ENCODE measurements at places on chromosomes 13 and 19.

DNA sequence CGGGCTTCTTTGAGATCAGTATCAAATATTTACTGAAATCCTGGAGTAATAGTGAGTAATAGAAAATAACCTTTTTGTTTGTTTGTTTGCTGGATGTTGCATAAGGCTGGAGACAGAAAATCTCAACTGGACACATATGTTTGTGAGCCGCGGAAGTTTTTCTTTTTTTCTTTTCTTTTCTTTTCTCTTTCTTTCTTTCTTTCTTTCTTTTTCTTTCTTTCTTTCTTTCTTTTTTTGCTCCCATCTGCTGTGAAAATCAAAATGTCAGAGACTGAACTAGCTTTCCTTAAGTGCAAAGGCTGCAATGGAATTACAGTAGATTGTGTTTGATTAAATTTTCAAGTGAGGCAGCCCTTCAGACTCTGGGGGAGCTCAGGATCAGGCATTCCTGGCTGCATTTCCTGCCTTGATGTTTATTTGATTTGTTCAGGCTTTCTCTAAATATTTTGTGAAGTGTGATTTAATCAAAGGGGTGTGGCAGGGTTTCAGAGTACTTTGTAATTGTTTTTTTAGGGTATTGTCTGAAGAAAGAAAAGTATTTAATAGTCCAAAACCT is 319 bp downstream of the FRY start:
- DNase-seq, result no peak

- no peak for DNase-seq
Measured at GRCh38 chr19:44539991-44540390, 10.5 kb upstream of the CEACAM20 start.

DNA sequence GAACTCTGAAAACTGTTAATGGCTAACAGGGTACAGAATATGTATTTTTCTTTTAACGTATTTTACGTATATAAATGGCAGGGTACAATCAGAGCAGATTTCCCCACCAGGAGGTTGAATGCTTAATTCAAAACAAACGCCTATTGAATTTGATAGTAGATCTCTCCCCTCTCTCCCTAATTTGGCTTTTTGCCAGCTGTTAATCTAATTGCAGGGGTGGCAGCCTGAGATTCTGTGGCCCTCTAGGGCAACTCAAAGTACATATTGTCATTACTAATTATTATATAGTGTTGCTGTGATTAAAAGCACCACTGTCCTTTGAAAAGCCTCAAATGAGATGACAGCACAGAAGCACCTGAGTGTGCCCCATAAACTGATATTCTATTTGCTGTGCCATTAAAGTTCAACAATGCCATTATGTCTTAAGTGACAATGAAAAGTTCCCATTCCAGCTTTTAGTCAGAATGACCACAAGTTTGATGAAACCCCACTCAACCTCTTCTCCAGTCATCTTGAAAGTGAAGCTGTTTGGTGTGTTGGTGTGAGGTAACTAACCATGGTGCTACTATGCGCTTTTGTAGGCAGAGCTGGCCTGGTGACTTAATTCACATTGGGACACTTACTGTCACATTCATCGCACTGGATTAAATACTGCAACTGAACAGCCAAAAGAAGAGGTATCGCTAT is 351.4 kb downstream of the KCNRG start:
- DNase-seq, result no peak

DNA sequence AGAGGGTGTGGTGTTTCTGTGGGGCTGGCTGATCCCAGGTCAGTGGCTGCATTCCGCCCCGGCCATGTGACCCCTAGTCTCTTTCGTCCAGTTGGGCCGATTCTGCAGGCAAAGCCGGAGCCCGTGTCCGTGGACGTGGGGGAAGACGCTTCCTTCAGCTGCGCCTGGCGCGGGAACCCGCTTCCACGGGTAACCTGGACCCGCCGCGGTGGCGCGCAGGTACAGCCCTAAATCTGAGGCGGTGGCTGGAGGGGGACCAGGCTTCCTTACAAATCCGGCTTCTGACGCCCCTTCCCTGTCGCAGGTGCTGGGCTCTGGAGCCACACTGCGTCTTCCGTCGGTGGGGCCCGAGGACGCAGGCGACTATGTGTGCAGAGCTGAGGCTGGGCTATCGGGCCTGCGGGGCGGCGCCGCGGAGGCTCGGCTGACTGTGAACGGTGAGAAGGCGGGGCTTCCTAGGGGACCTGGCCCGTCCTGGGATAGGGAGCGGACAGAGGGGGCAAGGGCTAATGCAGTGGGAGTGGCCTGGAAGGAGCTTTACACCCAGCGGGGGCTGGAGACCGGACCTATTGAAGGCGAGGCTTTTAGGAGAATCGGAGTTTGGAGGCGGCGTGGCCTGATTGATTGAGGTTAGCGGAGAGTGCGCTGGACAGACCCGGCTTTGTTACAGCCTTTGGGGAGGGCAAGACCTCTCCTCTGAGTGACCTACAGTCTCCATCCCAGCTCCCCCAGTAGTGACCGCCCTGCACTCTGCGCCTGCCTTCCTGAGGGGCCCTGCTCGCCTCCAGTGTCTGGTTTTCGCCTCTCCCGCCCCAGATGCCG is 4.3 kb downstream of the KIRREL2 start:
- DNase-seq, result no peak

Measured in memory B cell (primary cell).